CD4-positive, alpha-beta T cell treated with Interleukin-10 for 1 hour (primary cell): ENCODE measurements at places on chromosomes 12 and 14.

GRCh38 chr12:102426599-102427542, 53.5 kb downstream of the IGF1 start:
- DNase-seq = no peak

DNA sequence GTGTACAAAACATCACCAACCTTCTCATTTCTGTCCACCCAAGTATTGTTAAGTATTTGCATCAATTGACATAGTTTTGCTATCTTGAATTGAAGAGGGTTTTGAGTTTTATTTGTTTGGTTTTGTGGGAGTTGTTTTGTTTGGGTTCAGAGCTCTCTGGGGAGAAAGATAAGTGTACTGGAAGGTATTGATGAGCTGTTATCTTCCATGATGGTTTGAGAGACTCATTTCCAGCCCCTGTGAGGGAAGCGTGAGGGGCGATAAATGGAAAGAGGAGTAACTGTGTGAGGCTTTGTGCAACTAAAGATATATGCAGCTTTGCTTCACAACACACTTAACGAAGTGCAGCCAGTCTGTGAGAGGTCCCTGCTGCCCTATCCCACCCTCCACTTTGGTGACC, 15.7 kb upstream of the CIPC start:
- DNase-seq = no peak

GRCh38 chr12:130157998-130158753, 4.1 kb upstream of the FZD10 start:
- DNase-seq = no peak

DNA sequence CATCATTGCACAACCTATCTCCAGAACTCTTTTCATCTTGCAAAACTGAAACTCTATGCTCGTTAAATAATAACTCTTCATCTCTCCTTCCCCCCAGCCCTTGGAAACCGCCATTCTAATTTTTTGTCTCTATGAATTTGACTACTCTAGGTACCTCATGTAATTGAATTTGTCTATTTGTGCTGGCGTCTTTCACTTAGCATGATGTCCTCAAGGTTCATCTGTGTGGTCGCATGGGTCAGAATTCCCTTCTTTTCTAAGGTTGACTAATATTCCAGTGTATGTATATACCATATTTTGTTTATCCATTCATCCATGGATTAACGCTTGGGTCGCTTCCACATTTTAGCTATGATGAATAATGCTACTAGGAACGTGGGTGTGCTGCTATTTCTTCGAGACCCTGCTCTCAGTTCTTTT, 80.1 kb downstream of the PLXNC1 start:
- no peak for DNase-seq

GRCh38 chr14:40248671-40249070, 816.4 kb upstream of the FBXO33 start:
- no peak for DNase-seq

GRCh38 chr12:3107071-3107583, 29.9 kb downstream of the TSPAN9 start:
- no peak for DNase-seq

DNA sequence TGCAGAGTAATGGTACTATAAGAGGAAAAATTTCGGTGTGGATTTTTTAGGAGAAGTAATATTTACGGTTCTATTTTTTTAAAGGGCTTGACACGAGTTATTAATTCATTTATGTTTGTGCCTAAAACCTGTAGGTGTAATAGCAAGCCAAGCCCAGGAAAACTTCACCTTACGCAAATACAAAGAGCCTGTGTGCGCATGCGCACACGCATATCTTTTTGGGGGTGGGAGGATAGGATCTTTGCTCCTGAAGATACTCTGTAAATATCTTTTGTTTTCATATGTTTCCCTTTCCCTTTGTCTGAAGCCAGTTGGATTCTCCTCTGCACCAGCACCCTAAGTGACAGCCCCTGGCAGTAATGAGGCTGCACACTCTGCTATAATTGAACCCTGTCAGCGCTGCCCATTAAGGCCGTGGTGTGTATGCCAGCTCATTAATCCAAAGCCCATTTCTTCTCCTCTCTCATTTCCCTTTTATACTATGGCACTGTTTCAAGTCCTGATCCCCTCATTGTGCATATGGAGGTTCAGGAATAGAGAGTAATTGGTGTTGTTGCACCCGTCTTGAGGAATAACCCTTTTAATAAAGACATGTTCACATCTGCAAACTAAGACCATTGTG, 327.2 kb upstream of the E2F7 start:
- no peak for DNase-seq

DNA sequence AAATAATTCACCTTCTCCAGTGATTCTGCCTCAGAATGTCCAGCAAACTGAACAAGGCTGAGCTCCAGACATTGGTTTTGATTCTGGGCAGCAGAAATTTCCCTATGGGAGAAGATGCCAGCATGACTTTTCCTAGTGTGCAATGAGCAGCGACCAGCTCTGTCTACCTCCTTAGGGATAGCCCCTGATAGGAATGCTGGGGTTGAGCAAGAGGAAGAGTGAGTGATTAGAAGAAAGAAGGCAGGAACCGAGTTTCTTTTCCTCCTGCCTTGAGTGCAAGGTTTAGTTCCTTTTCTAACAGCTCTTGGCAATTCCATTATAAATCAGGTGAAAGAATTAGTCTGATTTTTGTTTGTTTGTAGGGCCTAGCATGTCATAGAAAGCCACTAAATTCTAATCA, 379.0 kb downstream of the DAD1 start:
- no peak for DNase-seq

GRCh38 chr14:31078766-31079165, 52.6 kb upstream of the STRN3 start:
- DNase-seq = no peak

GRCh38 chr12:15918066-15918465, 6.9 kb downstream of the DERA start:
- no peak for DNase-seq

DNA sequence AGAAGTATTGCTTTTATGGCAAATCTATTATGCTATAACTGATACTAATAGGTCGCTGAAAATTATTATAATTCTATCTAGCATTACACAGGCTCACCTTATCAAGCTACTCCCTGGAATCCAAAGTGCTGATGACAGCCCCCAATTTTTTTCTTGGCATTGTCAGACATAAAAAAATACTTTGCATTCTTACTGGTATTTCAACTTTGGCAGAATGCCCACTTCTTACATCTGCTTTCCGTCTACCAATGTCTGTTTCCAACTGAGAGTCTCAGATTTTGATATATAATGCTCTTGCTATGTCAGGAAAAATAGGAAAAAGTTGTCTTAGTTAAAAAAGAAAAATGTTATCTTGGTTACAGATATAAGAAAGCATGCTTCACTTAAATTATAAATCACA, 615.4 kb downstream of the C12orf50 start:
- DNase-seq = no peak

GRCh38 chr12:128930606-128931005, 77.3 kb downstream of the GLT1D1 start:
- DNase-seq = no peak

- DNase-seq = no peak
Observed at GRCh38 chr14:101727611-101728366, 33.7 kb upstream of the PPP2R5C start.

DNA sequence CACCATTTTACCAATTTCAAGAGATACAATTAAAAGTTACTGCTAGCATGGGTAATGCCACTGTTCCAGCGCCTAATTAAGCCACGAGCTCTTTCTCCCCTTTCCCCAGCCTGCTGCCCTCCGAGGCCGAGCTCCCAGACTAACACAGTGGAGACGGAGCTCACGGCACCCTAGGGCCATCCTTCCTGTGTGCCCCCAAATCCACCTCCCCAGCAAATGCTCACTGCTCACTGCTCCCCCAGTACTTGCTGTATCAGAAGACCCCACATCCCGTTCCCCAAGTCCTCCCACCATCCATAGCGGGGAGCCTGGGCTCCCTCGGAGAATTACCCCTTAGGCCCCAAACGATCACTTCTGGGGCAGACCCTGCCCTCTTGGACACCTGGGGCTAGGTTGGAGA, 42.7 kb downstream of the SLC6A12 start:
- no peak for DNase-seq

DNA sequence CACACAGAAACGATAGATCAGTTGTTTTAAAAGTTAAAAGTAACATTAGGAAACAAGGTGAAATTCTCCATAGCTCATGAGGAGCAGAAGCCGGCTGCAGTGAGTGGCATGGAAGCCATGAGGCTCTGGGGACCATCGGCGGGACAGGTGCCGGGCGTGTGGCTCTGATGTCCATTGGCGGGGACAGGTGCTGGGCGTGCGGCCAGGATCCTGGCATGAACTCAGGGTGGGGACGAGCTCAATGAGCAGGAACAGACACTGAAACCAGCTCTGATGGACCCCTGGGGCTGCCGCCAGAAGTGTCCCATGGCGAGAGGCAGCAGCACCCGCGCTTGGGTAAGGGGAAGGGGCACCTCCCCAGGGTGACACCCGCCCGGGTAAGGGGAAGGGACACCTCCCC, 75.1 kb downstream of the NOC4L start:
- DNase-seq = no peak

DNA sequence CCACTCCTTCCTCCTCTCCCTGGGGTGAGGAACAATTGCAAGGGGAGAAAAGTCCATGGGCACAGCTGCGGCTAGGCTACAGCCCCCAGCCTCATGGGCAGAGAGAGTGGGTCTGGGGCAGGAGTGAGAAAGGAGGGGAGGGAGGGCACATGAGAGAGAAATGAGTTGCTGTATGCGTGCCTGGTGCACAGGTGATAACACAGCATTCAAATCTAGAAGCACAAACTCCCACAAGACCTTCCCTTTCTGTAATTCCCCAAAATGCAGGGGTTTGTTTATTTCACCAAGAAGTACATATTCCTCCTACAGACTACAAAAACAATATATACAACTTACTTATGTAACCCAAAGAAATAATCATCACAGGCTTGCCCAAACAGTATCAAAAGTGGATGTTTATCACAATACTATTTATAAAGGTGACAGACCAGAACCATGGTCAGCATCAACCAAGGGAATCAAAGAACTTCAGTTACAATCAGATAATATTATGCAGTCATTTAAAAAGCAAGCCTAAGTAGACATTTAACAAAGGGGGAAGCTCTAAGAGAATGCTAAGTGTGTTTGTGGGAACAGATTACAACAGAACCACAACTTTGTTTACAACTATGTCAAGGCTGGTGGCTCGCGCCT, 54.2 kb downstream of the ITPK1 start:
- DNase-seq = no peak

DNA sequence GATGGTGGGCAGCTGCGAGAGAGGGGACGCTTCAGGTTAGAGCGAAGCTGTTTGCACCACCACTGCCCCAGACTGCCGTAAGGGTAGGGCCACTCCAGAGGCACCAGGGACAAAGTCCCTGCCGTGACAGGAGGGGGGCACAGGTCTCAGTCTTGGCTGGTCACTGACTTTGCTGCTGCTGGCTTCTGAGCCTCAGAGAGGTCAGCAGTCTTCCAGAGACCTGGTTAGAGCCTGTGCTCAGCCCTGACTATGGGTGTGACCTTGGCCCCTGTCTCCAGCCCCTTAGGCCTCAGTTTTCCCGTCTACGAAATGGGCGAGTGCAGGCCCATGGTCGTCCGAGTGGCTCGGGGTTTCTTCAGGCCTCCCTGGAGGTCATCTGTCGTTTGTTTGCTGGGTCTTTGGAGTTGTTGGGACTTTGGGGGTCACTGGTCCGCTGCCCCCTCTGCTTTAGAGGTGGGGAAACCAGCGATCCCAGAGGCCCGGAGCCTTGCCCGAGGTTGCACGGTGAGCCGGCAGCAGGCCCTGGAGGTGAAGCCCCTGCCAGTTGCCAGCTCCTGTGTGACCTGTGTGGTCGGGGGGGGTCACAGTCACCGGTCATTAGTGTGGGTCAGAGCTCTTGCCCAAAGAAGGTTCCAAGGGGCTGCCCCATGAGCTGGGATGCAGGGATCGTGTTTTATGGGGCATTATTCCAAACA, 15.3 kb downstream of the MEG3 start:
- DNase-seq = no peak

GRCh38 chr12:126926023-126926594, 1340.9 kb upstream of the TMEM132C start:
- DNase-seq = no peak

DNA sequence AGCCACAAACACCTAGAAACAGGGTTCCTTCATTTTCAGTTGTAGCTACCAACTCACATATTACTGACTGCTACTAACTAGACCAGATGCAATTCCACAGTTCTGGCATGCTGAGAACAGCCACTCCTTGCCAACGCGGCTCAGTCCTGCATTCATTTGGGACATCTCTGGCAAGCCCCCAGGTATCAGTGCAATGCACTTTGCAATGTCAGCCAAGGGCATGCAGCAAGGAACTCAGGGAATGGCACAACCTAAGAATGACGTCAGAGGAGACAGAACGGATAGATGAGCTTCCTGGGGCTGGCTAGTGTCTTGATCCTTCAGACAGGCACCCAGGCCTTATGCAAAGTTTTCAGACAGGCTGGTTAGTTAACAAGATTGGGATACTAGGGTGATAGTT, 29.6 kb downstream of the MAP3K9 start:
- DNase-seq = no peak

GRCh38 chr12:59733200-59733599, 137.4 kb downstream of the SLC16A7 start:
- no peak for DNase-seq

- DNase-seq = peak; percentile 50
Observed at GRCh38 chr12:93441081-93441616, 598 bp downstream of the UBE2N start.

- DNase-seq = peak; percentile 1
Observed at GRCh38 chr14:21261824-21262223, 7.4 kb downstream of the HNRNPC start.

- no peak for DNase-seq
Observed at GRCh38 chr14:91466192-91466591, 43.9 kb downstream of the PPP4R3A start.

DNA sequence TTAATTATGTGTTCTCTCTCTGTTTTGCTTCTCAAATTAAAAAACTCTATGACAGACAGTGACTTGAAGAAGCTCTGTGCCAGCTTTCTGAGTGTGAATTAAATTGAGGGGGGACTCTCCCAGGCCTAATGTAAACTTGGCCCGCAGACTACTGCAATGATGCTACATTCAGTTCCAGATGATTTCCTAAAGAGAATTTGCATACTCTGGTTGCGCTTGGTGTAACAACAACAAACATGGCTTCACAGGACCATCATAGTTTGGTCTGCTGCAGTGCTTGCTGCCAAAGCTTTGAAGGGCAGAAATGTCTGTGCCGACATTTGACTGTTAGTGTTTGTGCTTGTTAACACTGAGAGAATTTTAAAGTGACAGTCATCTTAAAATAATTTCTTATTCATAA, 25.0 kb downstream of the CFAP54 start:
- no peak for DNase-seq

DNA sequence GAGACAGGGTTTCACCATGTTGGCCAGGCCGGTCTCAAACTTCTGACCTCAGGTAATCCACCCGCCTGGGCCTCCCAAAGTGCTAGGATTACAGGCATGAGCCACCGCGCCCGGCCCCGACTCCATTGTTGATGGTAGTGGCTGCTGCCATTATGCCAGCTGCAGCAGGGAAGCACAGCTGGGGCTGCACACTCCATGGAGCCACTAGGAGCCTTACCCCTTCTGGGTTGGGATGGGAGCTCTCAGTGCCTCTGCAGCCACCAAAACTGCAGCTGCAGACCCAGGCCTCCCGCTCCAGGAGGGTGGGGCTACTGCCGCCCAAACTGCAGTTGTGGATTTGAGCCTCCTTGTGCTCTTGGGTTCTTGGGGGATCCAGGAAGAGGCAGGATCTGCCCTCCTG, 25.9 kb downstream of the TCHP start:
- DNase-seq = no peak
